LHCN-M2 (cell line): ENCODE measurements at places on chromosomes 7 and 10.

GRCh38 chr10:307659-308058 is 172.4 kb downstream of the ZMYND11 start:
- no peak for DNase-seq

- DNase-seq, result no peak
These were observed 77.5 kb upstream of the ADAM12 start for GRCh38 chr10:126465771-126466170.

DNA sequence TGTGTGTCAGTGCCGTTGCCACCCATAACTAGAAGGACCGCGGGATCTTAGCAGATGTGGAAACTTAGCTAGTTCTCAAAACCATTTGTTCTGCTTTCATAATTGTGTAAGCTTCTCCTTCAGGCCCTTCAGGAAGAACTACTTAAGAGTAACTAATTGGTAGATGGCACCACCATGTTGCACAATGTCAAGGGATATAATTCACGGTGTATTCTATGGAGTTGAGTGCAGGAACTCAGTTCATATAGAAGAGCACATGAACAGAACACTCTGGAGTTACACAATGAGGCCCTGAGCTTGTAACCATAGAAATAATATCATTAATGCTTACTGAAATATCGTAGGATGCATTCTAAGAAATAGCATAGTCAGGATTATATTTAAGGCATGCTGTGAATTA is 126.5 kb upstream of the GAD2 start:
- no peak for DNase-seq

- peak; percentile 25 for DNase-seq
These were observed 47.4 kb downstream of the ORC5 start for GRCh38 chr7:104160375-104160774.

DNA sequence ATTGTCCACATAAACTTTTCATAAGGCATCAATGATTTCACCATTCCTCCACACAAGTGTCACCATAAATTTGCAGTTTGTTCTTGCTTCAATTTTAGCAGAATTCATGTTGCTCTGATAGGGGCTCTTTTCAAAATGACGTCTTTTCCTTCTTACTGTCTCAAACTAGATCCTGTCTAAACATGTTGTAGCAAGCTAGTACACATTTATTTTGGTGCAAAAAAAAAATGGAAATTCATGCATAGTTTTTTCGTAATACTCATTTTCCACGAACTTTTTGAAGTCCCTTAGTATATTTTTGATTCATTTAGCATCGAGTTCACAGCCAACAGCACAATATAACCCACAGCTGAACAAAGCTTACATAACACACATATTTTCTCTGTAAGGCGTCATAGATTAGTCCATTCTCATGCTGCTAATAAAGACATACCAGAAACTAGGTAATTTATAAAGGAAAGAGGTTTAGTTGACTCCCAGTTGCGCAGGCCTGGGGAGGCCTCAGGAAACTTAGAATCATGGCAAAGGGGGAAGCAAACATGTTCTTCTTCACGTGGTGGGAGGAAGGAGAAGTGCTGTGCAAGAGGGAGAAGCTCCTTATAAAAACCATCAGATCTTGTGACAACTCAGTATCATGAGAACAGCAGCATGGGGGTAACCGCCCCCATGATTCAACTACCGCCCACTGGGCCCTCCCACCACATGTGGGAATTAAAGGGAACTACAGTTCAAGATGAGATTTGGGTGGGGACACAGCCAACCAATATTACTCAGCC is 301.5 kb downstream of the CCDC3 start:
- DNase-seq, result no peak

DNA sequence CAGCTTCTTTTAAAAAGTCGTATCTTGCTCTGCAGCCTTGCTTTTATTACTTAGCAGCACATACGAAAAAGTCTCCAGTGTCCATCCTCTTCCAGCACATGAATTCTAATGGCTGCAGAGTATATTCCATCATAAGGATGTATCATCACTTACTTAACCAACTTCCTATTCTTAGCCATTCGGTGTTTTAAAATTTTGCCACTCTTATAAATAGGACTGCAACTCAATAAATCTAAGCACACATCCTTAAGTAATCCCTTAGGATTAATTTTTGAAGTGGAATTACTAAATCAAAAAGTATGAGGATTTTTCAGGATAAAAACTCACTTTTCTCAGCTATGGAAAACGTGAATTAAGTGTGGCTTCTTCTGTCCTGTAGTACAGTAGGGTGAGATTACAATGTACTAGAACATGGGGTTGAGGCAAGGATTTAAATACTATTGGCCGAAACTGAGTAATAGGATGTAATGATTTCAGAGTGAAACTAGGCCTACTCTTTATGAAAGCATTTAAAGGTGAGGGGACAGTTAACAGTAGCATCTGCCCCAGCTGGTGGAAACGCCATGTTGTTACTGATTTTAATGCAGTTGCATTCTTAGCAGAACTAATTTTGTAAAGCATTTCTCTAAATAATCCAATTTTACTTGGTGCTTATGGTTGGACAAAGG is 1035.5 kb downstream of the LRMDA start:
- DNase-seq, result no peak

DNA sequence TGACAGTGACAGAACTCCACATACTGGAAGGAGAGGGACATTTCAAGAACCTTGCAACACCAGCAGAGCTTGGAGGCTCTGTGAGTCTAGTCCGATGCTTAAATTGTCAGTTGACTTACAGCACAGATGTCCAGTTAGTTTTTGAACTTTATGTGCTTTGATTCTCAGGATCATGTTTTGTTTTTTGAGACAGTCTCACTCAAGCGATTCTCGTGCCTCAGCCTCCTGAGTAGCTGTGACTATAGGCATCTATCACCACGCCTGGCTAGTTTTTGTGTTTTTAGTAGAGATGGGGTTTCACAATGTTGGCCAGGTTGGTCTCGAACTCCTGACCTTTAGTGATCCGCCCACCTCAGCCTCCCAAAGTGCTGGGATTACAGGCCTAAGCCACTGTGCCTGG is 31.8 kb upstream of the STEAP4 start:
- no peak for DNase-seq

DNA sequence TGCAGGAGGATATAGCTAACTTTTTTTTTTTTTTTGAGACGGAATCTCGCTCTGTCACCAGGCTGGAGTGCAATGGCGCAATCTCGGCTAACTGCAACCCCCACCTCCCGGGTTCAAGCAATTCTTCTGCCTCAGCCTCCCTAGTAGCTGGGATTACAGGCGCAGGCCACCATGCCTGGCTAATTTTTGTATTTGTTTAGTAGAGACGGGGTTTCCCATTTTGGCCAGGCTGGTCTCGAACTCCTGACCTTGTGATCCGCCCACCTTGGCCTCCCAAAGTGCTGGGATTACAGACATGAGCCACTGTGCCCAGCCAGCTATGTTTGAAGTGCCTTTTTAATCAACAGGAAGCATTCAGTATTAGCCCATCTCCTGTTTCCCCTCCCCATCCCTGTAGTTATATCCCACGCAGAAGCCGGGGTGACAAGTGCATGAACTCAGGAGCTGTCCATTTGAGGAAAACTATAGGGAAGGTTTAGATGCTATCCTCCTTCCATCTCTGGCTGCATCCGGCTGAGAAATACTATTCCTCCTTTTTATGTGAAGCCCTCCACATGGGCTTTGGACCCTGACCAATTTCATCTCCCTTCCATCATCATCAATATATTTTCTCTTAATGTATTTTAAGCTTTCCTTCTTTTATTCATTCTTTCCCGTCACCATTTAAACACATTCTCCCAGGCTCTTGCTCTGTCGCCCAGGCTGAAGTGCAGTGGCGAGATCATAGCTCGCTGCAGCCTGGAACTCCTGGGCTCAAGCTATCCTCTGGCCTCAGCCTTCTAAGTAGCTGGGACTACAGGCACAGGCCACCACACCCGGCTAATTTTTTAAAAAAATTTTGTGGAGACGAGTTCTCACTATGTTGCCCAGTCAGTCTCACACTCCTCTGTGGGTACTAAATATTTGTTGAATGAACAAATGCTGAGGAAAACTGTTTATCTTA is 1.3 kb upstream of the POT1 start:
- DNase-seq, result no peak

DNA sequence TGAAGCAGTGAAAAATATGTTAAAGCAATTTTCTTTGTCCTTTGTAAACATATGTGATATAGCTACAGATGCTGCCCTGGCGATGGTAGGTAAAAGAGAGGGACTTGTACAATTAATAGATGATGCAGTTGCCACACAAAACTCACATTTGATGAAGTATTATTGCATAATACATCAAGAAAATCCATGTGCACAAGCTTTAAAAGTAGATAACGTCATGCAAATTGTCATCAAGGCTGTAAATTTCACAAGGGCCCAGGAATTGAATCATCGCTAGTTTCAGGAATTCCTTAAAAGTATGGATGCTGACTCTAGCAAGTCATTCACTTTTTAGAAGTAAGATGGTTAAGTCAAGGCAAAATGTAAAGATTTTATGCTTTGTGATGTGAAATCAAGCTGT is 10.0 kb downstream of the CYP3A5 start:
- DNase-seq, result no peak

DNA sequence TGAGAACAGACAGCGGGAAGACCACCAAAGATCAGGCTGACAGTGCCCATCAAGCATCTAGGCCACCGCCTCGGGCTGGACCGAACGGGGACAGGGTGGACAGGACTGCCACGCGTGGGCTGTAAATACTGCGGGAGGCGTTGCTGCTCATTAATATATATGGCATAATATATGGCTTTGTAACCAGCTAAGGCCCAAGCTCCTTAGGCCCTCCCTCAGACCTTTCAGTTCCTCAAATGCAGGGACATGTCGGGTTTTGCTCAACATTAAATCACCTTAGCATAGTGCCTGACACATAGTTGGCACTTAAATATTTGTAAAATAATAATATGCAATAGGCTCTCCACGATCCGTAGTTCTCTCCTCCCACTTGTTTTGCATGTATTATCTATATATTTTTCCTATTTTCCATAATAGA is 402 bp upstream of the TMEM168 start:
- DNase-seq, result no peak

DNA sequence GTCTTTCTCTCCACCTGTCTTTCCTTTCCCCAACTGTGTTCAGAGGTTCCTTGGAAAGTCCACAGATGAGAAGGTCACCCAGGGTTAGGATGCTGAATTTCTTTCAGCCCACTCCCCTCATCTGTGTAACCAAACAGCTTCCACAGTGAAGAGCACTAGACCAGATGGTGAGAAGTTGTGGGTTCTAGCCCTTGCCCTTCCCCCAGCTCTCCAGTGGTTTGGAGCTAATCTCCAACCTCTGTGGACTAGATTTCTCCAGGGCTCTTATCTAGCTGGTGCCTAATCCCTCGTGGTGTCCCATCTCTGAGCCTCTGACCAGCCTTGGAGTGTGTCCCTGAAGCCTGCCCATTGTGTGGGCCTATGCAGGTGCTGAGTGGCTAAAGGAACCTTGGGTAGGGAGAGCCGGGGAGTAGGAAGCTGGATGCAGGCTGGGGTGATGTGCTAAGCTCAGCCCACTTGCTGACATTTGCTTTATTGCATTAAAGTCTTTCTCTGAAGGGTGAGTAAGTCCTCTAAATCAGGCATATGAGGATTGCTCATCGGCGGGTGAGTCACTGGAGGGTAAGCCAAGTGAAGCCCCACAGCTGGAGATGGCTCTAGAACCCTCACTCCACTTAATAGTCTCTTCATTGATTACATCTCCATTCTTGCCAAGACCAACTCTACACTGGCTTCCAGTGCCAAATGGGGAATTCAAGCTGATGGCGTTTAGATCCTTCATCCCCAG is 14.9 kb downstream of the DUSP5 start:
- peak; percentile 93 for DNase-seq

- DNase-seq, result peak; percentile 90
These were observed 762.0 kb upstream of the IGFBP3 start for GRCh38 chr7:46682836-46683624.

DNA sequence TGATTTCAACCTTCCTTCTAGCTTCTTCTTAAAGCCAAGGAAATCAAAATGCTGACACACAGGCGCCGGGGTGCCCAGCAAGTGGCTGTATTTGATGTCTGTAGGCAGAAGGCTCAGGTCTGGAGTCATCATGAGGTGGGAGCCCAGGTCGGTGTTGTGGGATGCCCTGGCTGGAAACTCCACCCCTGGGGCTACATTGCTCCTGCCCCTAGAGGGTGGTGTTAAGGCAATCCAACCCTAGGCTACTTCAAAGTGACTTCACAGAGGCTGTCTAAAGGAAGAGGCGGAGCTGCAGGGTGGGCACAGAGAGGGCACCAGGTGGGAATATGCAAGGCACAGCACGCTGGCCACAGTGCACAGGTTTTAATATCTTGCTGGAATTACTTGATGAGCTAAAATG is 200.9 kb downstream of the ADAM12 start:
- no peak for DNase-seq

DNA sequence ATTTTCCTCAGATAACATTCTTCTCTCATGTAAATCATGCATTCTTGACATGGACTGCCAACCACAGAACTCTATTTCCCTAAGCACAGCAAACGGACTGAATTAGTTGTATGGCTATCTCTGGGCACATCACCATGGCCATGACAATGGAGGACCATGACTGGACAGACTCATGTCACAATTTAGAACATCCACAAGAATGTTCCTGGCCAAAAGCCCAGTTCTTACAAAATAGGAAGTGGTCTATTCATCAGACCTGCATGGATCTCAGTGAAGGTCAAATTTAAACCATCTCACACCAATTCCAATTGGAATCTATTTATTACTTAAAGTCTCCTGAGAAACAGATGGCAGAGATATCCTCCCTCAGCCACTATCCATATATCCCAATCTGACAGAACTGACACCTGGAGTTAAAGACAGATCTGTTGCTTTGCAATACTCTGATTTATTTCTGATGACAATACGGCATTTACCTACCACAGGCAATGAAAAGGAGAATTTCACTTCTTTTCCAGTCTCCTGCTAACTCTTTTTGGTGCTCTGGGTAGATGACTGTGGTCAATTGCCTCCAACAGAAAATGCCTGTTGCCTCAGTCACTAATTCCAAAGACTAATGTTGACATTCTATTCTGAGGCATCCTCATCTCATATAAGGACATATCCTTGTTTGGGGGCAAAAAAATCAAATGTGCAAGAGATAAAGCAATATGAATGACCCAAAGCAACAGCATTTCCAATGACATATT is 254.8 kb downstream of the HTR7 start:
- peak; percentile 65 for DNase-seq

GRCh38 chr7:133805426-133805825 is 321.7 kb upstream of the LRGUK start:
- no peak for DNase-seq
